ENCODE measurements at places on chromosomes 13 and 19.

- ATAC-seq = no peak
Measured at GRCh38 chr13:109255141-109255856, 531.1 kb downstream of the IRS2 start.

DNA sequence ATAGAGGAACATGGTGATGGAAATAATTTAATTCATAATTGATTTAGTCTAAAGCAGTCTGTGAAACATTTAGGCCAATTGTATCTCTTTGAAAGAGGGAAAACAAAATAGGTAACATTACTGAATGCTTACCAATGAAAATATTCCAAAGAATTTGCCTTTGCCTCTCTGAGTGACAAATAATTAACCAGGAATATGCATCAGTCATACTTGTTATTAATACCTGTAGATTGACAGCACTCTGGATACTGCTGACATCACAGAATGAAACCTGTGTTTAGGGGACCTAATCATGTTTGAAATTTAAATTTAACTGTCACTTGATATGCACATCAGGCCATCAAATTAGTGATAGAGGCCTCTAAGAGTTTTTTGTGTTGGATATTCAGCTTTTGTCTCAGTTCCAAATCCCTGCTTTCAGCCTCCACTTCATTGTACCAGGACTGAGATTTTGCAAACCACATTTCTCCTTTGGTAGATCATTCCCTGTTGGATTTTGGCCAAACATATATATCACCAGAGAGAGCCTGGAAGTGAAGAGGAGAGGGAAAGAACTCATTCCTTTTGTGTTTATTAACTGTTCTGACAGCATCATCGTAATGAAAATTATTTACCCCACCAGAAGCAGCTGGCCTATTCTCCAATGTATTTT is 64.8 kb upstream of the KLHL1 start:
- ATAC-seq = no peak

DNA sequence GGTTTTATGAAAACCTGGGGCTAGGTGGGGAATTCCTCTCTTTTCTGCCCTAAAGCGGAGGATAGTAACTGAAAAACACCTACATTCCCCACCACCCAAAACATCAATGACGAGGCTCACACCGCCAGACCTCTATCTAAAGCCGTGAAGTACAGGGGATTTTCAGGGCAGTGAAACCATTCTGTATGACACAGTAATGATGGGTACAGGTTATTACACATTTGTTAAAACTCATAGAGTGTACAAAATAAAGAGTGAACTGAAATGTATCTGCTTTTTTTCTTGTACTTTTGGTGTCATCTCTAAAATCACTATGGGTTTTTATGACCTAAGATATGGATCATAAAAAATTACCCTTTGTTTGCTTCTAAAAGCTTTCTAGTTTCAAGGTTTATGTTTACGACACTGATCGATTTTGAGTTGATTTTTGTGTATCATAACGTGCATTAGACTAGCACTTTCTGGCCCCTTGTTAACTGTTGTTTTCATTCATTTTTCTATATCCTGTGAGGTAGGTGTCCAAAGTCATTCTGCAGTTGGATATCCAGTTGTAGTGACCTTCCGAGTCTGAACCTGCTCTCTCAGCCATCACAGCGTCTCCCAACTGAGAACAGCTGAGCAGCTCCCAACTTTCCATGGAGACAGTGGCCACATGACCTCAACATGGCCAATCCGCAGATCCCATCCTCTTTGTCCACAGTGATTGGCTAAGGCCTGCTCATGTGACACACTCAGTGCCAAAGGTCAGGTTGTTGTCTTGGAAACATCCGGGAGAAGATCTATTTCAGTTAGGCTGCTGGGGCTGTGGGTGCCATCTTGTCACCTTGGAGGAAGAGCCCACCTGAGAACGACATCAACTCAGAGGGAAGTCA is 10.3 kb downstream of the MBD3L2B start:
- ATAC-seq = no peak

DNA sequence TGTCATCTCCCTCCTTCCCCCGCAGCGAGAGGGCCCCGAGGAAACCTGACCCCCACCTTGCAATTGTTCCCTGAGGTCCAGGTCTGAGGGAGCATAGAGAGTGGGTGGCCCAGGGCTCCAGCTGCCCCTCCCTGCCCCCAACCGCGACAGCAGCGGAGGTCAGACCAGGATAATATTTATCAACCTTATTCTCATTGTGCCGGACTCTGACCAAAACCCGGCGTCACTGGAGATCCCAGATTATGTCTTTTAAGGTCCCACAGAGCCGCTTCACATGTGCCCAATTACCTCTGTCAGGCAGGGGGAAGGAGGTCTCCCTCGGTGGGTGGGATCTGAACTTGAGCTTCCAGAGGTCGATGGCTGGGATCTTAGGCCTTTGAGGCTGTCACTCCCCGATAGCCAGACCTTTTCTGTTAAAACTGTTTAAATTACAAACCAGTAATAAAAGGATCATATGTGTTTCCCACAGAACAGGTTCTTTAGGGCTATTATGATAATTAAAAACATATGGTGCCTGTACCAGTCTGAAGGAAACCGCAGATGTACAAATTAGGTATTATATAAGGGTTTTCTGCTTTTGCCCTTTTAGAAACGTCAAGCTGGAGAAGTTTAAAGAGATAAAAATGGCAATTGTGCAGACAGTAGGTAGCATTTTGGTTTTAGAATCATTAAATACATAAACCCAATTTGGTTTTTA is 195.5 kb downstream of the ZNF536 start:
- ATAC-seq = no peak

DNA sequence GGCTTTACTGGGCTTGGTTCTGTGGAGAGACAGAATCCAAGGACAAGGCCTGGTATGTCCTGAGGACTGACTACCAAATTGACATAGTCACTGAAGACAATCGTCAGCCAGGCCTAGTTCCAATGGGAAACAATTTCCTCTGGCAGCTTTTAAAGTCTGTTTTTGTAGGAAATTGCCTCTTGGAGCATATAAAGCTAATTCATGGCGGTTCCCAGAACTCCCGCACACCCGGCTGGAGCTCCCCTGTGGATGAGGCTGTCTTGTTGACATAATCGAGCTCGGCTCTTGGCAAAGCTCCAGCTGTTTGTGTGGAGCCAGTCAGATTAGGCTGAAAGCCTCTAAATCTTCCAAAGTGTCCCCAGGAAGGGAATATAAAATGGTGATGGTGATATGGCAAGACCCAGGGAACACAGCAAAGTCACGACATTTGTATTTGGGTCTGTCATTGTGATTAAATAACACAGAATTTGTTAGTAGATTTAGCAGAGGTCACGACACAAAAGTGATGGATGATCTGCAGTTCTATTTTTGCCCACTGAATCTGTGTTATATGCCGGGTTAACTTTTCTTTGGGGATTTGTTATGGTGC is 395.0 kb downstream of the PCDH9 start:
- ATAC-seq = peak; percentile 42

DNA sequence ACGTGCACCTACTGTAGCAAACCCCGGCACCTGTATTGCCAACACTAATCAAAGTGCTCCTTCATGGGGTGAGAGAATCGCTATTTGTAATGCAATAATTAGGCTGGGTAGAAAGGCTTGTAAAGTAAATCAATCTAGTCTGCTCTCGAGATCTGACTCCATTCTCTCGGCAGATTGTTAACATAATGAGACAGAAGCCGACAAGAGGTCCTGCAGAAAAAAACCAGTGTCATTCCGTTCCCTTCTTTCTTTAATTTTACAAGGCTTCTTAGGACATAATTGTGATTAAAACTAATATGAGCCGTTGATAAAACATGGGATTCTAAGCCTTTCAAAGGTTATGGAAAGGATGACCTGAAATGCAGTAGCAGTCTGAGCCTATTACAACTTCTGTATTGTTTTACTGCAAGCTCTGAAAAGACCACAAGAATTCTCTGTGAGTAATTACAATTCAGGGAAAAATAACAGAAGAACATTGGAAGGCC is 530.0 kb downstream of the PCDH9 start:
- no peak for ATAC-seq

- ATAC-seq = no peak
Measured at GRCh38 chr13:74866101-74866500, 615.9 kb downstream of the TBC1D4 start.

- ATAC-seq = peak; percentile 79
Measured at GRCh38 chr19:47256693-47257410, 527 bp downstream of the CCDC9 start.
